Neural crest cell (in vitro differentiated cells): ENCODE measurements at places on chromosomes 6 and 20. TPM values are rescaled to one million over a fixed set of nuclear protein-coding genes. Genes with fewer than 3 reads are reported as not detected.

DNA sequence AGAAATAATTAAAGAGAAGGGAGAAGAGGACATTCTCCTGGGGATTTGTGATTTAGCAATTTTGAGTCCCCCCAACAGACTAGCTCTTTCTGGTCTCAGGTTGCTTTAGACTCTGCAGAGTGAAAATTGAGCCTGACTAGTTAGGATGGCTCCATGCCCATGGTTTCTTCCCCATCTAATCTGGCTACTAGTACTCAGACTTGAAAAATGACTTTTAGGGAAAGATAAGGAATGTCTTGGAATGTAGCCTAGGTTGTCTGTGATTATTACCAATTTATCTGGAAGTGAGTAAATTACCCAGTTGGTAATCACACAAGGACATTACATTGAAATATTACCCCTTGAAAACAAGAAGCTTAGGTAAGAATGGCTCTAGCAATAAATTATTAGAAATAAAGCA, 4.2 kb downstream of the BEND6 start:
- H3K27ac ChIP-seq = no peak overlapping the region
- H3K36me3 ChIP-seq = no peaks in the 10 kb centered on the region
- H3K4me1 ChIP-seq = peaks cover 12% of the 10 kb centered on the region
- no peak for DNase-seq
- no peak overlapping the region for H3K4me3 ChIP-seq
- peaks cover 38% of the 10 kb centered on the region for H3K27me3 ChIP-seq

GRCh38 chr6:4364172-4364571, 228.8 kb upstream of the ECI2 start:
- no peak overlapping the region for H3K27ac ChIP-seq
- H3K4me3 ChIP-seq = no peak overlapping the region
- no peak for DNase-seq
- H3K36me3 ChIP-seq = no peaks in the 10 kb centered on the region

DNA sequence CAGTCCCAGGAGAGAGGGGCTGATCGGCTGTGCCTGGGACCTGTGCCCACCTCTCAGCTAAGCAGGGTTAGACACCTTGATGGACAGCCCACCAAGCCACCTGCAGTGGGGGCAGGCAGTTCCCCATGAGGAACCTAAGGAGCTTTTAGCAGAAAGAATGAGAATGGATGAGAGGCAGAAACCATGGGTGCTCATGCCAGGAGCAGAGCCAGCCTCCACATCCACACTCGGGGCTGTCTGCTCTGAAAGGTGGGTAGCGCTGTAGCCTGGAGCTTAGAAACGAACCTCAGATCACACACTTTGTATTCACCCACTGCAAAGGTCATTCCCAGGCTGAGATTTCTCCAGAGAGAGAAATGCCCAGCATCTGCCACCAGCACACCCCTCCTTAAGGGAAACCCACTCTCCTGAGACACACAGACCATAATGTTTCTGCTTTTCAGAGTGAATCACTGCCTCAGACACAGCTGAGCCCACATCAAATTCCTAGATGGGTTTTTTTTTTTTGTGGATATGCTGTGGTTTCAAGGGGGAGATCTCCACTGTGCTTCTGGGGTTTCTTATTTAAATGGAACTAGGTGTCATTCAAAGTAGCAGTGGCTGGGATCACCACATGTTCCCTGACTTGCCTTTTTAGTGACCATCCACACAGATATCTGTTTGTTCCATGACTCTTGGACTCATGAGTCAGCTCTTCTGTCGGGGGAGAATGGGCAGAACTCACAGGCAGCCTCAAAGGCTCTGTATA, 218.9 kb downstream of the EYA2 start:
- no peak for DNase-seq
- H3K4me1 ChIP-seq = peaks cover 9% of the 10 kb centered on the region
- no peak overlapping the region for H3K4me3 ChIP-seq
- no peaks in the 10 kb centered on the region for H3K36me3 ChIP-seq
- H3K27me3 ChIP-seq = peaks cover 3% of the 10 kb centered on the region

DEFB132 gene
- not detected in 2 replicates for total RNA-seq

ZC2HC1B gene
- not detected in 2 replicates for total RNA-seq

B3GALT4 gene
- 2.0 and 2.8 TPM in 2 replicates for total RNA-seq
